ENCODE measurements at places on chromosomes 4 and X.

- DNase-seq: no peak
These were observed 410.2 kb upstream of the CT83 start for GRCh38 chrX:116872931-116873330.

DNA sequence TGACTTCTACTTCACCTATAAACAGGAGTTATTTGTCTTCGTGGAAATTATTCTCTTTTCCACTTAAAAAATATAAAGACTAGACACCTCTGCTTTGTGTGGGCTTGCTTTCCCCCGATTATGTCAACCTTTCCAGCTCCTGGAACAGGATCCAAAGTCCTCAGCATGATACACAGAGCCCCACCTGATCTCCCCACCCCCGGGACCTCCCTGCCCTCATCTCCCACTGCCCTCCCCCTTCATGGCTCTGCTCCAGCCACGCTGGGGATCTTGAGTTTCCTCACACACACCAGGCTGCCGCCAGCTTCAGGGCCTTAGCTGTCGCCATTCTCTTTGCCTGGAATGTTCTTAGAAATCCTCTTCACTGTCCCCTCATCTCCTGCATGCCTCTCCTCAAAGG lies 55.3 kb downstream of the MBNL3 start:
- DNase-seq: no peak

DNA sequence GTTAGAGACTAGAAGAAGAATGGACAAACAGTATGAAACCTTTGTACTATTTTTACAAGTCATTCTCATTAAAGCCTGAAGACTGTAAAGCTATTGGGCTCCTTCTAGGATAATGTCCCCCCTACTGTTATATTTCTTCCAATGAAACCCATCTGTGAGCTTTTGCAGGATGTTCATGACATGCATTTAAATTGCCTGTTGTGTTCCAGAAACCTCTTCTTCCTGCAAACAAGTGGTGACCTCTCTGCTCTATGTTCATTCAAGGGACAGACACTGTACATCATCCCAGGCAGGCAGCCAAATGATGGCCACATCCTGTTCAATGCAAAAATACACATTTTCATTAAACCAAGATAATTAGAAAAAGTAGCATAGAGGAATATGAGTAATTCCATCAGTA lies 128.0 kb downstream of the C4orf33 start:
- DNase-seq: no peak

- DNase-seq: no peak
These were observed 27.5 kb downstream of the TMEM156 start for GRCh38 chr4:39004758-39005157.

- peak; percentile 67 for DNase-seq
These were observed 429 bp downstream of the NOCT start for GRCh38 chr4:139015948-139016471.

DNA sequence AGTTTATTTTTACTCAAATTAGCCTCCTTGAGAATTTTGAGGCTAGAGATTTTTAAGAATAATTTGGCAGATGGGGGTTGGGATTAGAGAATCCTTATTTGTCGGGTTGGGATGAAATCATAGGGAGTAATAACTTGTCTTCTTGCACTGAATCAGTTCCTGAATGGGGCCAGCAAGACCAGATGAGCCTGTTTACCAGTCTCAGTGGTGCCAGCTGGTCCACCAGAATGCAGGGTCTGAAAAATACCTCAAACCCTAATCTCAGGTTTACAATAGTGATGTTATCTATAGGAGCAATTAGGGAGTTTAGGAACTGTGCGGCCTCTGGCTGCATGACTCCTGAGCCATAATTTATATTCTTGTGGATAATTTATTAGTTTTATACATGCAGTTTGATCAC lies 705.9 kb upstream of the AGA start:
- DNase-seq: no peak

All from hematopoietic multipotent progenitor cell treated with erythropoietin and hydrocortisone succinate and interleukin-3 and kit ligand, for 6 days (in vitro differentiated cells).